Spleen (tissue), 13 donors: ENCODE measurements at places on chromosomes 12 and 14. TPM values are rescaled to one million over a fixed set of nuclear protein-coding genes. Genes with fewer than 3 reads are reported as not detected.

DNA sequence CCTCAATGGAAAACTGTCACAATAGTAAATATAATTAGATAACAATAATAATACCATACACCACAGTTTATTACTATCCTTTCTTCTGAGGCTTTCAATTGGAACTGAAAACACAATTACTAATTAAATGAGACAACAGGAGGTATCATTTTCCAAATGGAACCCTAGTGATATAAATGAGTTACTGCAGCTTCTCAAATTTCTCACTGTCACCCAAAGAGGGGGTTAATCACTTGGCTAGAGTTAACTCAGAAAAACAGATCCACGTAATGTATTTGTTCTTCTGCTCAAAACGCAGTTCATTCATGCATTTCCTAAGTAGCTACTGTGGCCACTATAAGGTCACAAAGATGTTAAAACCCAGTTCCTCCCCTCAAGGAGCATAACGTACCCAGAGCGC lies 120.9 kb upstream of the FOXN3 start:
- H3K27me3 ChIP-seq = no peaks in the 10 kb centered on the region
- H3K27ac ChIP-seq = no peak overlapping the region
- no peak overlapping the region for H3K4me3 ChIP-seq
- no peak for DNase-seq
- peaks cover 5% of the 10 kb centered on the region for H3K4me1 ChIP-seq
- no peaks in the 10 kb centered on the region for H3K36me3 ChIP-seq

DNA sequence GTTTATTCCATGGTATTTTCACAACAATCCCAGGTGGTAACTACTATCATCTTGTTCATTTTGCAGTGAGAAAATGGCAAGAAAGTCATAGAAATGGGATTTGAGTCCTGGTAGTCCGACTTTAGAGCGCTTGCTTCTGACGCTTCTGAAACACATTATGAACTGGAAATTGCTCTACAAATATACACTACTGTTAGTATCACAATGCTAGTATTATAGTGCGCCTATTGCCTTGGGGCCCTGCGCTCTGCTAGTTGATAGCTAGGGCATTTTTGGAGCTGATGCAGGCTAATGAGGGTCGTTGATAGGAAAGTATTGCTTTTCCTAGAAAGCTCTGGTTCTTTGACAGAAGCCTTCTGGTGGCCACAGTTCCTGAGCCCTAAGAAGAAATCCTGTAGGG lies 61.0 kb downstream of the ETV6 start:
- no peaks in the 10 kb centered on the region for H3K27me3 ChIP-seq
- DNase-seq = no peak
- H3K4me3 ChIP-seq = no peak overlapping the region
- no peak overlapping the region for H3K27ac ChIP-seq

DNA sequence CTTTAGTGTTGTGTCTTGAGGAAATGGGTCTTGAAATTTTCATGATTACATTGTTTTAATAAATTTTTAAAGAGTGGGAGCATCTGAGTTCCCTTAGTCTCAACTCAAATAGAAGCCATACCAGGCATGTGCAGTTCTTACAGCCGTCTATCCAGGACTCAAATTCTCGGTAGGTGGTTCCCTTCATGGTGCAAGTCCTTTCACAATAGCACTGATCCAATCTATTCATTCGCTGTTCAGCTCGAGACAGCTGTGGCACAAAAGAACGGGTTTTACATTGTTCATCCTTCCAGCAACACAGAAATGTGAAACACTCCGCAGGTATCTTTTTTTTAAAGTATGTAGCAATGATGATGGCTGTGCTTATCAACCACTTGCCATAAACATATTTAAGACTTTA lies 100.2 kb downstream of the NELL2 start:
- H3K27me3 ChIP-seq = no peaks in the 10 kb centered on the region
- no peak for DNase-seq
- H3K27ac ChIP-seq = no peak overlapping the region

DNA sequence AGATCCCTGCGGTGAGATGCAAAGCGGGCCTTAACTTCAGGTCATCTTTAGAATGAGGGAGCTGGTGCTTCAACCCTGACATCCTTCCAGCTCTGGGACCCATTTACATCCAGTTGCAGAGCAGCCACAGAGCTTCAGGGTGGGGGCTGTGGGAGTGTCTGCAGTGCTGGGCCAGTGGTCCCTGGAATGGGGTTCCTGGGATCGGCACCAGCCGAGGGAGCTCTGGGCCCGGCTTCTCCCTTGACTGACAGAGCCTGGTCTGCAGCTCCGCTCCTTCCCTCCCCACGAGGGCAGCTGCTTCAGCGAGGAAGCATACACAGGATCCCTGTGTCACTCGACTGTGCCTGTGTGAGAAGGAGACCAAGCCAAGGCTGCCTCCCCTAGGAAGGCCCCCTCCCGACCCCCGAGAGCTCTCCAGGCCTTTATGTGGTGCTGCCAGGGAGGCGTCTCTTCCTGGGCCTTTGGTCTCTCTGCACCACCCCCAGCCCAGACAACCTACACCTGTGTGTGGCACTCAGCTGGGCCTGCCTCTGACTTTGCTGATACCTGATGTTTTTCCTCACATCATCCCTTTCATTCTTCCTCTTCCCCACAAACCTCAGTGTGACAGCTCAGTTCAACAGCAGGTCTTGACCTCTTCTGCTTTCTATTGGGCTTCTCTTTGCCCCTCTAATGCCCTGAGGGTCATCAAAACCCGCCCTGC lies 48.1 kb upstream of the RIN3 start:
- no peak overlapping the region for H3K4me3 ChIP-seq
- H3K4me1 ChIP-seq = peaks cover 10% of the 10 kb centered on the region
- DNase-seq = peak; percentile 66
- no peak overlapping the region for H3K27ac ChIP-seq
- H3K27me3 ChIP-seq = no peaks in the 10 kb centered on the region
- H3K36me3 ChIP-seq = no peaks in the 10 kb centered on the region

GRCh38 chr14:50961605-50962221 lies 17.4 kb upstream of the PYGL start:
- peak overlapping the region; percentile 10 for H3K27ac ChIP-seq
- H3K4me1 ChIP-seq = peaks cover 13% of the 10 kb centered on the region
- no peak overlapping the region for H3K4me3 ChIP-seq
- H3K36me3 ChIP-seq = no peaks in the 10 kb centered on the region
- H3K27me3 ChIP-seq = no peaks in the 10 kb centered on the region

DNA sequence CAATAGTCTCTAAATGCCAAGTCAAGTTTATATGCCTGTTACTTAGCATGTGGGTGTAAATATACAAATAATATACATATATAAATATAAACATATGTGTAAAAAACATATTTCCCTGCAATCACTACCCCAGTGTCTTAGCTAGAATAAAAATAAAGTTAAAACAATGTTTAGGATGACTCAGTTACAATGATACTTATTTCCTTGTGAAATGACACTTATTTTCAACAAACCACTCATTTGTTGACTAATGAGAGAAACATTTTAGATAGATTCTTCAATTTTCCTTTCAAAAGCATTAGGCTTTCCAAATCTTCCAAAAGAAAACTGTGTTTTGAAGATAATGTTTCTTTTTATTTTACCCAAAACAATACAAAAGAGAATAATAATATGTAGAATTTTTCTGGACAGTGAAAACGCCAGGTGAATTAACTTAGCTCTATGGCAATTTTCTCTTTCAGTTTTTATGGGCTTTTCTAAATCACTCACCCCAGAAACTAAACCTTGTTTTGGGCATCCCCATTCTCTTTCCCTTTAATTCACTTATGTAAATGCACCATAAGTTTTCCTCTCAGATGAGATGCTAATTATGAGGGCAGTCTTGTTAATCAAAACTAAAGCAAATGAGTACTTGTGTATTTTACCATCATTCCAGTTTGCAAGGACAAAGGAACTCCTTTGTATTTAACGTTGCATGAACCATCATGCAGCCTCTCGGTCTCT lies 465.9 kb downstream of the BCAT1 start:
- no peak overlapping the region for H3K4me3 ChIP-seq
- no peak overlapping the region for H3K27ac ChIP-seq
- no peaks in the 10 kb centered on the region for H3K4me1 ChIP-seq
- no peaks in the 10 kb centered on the region for H3K36me3 ChIP-seq
- H3K27me3 ChIP-seq = no peaks in the 10 kb centered on the region
- no peak for DNase-seq

The KRT6C gene
- not detected for total RNA-seq

The AMN gene
- 2.6 TPM for total RNA-seq

The MAP3K9 gene
- total RNA-seq = 3.7 TPM

The CLEC4C gene
- 1.0 TPM for total RNA-seq

- H3K36me3 ChIP-seq = peaks cover 70% of the 10 kb centered on the region
- H3K4me3 ChIP-seq = no peak overlapping the region
- no peak overlapping the region for H3K27ac ChIP-seq
- H3K27me3 ChIP-seq = no peaks in the 10 kb centered on the region
- H3K4me1 ChIP-seq = peaks cover 48% of the 10 kb centered on the region
These were observed 19.0 kb downstream of the OTUB2 start for GRCh38 chr14:94045101-94045500.

The KLRD1 gene
- total RNA-seq = 60.0 TPM

The PLBD2 gene
- 36.8 TPM for total RNA-seq
